Aortic smooth muscle cell (primary cell): ENCODE measurements at places on chromosomes 16 and 17. TPM values are rescaled to one million over a fixed set of nuclear protein-coding genes. Genes with fewer than 3 reads are reported as not detected.

Gene MT1F
- total RNA-seq = 0.19 and 0.79 TPM in 2 replicates

Gene XAF1
- total RNA-seq = 26.8 and 31.7 TPM in 2 replicates

Gene OTOP2
- total RNA-seq = not detected in 2 replicates

Gene TNFRSF17
- total RNA-seq = not detected in 2 replicates

Gene TMC6
- total RNA-seq = 1.2 and 1.8 TPM in 2 replicates

Gene SMPD3
- total RNA-seq = not detected in 2 replicates

Gene GINS3
- 2.8 and 4.4 TPM in 2 replicates for total RNA-seq

Gene ORC6
- 5.8 and 10.8 TPM in 2 replicates for total RNA-seq

Gene NKD1
- total RNA-seq = 0.53 and 0.62 TPM in 2 replicates

Gene BAIAP3
- 0.92 and 1.2 TPM in 2 replicates for total RNA-seq

Gene TMEM106A
- 3.0 and 3.6 TPM in 2 replicates for total RNA-seq

Gene SLC35G6
- not detected in 2 replicates for total RNA-seq

Gene KRT24
- not detected in 2 replicates for total RNA-seq

Gene KIF19
- total RNA-seq = 0.44 and 1.2 TPM in 2 replicates

Gene CBFA2T3
- 0.06 TPM in 1 of 2 replicates, not detected in the other for total RNA-seq

Gene PTX4
- total RNA-seq = 0.06 TPM in 1 of 2 replicates, not detected in the other

Gene LRRC37A
- 1.1 and 1.7 TPM in 2 replicates for total RNA-seq

Gene SPNS3
- total RNA-seq = 0.06 TPM in 1 of 2 replicates, not detected in the other

Gene GINS2
- 6.3 and 9.2 TPM in 2 replicates for total RNA-seq

Gene KCNH4
- total RNA-seq = not detected in 2 replicates

Gene FZD2
- 4.4 TPM in 2 replicates for total RNA-seq

Gene ABCC11
- 0.12 and 0.26 TPM in 2 replicates for total RNA-seq

Gene MAPT
- 0.13 and 0.19 TPM in 2 replicates for total RNA-seq

Gene ZSWIM7
- total RNA-seq = 14.0 and 26.7 TPM in 2 replicates

Gene VAT1L
- total RNA-seq = 0.26 and 0.81 TPM in 2 replicates
